ENCODE measurements at places on chromosomes 6 and 20. TPM values are rescaled to one million over a fixed set of nuclear protein-coding genes. Genes with fewer than 3 reads are reported as not detected.

DNA sequence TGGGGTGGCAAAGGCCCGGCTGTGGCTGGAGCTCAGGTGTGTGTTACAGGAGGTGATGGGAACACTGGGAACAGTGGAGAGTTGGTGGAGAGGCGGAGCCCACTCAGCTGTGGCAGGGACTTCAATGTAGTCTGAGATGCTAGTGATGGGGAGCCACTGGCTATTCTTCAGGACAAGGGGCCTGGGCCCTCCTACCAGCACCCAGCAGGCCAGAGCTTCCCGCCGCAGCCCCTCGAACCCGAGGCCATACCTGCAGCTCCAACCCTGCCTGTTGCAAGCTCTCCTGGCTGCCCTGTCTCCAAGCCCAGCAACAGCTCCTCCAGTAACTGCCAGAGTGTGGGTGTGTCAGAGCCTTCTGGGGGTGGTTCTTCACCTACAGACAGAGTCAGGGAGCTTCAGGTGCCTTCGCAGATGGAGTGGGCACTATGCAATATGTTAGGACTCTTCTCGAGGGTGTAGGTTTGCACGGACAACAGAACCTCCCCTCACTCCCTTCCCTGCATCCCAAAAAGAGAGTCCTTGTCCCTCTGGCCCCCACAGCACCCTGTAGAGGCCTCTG lies 146.2 kb upstream of the MLN start:
- no peak for DNase-seq

The C6orf132 gene
- polyA plus RNA-seq, result 4.4 TPM

GRCh38 chr6:1820714-1821113 lies 211.0 kb downstream of the FOXC1 start:
- no peak for DNase-seq

The OOEP gene
- polyA plus RNA-seq, result not detected

GRCh38 chr6:36949636-36950035 lies 4.9 kb upstream of the PI16 start:
- no peak for DNase-seq

DNA sequence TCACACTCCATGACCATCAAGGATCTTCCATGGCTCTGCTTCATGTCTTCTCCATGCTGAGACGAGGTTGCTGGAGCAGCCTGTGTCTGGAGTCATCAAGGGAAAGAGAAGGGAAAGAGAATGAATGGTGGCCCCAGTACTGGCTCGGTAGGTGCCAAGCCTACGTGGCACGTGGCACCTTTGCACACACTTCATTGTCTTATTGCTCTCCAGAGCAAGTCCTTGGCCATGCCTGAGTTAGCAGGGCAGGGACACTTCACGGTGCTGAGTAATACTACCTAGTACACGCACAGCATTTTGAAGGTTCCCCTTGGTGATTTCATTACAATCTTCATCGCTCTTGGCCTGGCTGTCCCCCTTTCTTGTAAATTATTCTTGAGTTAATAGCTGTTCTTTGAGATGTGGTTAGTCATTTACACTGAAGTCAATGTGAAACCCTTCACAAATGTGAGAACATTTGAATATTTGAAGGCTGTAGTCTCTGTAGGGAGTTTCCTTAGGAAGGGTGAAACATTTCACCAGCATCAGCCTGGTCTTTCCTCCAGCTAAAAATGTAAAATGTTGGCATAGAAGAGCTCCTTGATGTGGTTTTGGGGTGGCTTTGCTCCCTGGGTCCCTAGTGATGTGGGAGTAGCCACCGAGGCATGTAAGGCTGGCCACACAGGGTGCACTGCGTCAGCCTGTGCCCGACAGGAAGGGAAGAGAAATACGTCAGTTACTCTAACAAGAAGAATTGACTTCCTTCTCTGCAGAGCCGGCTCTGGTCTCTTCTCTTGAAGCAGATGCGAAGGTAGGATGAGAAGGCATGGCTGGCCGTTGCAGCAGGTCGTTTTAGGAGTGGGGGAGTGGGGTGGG lies at the start of gene SYTL3:
Gene SYTL3 (plus strand): TSS at position 766 of the 855 bp plus-strand sequence. CDS start 13,215 bp downstream, outside the sequence.
- no peak for DNase-seq

The NNAT gene
- polyA plus RNA-seq, result 90.1 TPM

GRCh38 chr6:166589337-166589731 lies 2.9 kb upstream of the RAMACL start:
- no peak for DNase-seq

- no peak for DNase-seq
These were observed 13.9 kb downstream of the TMEM151B start for GRCh38 chr6:44284121-44284520.

DNA sequence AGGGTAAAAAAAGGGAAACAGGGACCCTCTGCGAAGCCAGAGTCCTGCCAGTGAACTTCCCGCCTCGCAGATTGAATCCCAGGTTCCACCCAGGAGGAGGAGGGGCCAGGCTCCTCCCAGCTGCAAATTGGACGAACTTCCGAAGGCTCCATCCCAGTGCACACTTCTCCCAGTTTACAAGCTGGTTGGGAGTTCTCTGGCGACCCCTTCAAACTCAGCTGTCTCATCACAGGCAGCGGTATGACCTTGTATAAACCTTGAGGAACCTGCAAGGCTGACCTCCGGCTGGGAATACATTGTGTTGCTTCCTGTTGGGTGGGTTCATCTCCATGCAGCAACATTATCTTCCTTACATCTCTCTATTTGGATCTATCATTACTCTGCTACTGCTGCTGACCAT lies 962.7 kb downstream of the GRIK2 start:
- DNase-seq, result no peak

Measured in left kidney (tissue), 8 donors.